NCI-H774 (cell line): ENCODE measurements at places on chromosomes 2 and 18.

DNA sequence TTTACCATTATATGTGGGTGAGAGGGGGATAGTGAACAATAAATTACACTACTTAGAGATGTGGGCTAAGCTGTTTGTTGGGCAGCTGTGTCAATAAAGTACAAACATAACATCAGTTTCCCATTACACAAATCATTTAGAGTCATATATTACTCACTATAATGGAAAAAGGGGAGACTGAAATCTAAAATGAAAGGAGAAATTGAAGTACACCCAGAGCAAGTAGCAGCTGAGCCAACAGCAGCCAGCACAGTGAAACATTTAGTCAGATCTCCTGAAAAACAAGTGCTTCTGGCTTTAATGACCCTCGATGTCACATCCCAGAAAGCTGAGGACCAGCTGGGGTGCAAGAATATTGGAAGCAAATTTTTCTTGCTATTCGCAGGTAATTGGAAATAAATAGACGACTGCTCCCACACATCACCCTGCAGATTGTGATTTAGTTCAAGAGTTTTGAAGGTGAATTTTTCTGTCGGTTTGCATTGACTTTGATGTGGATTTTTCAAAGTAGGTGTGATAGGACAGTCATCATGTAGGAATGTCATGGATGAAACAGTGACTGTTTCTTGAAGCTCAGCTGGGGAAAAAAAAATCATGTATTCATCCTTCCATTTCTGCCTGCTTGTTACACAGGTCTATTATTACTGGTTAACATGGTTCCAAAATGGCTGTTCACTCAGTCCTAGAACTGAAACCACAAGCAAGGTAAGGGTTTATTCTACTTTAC, 1607.3 kb upstream of the CELF4 start:
- DNase-seq: peak; percentile 88

- no peak for DNase-seq
Measured at GRCh38 chr2:111632661-111633060, 251.3 kb downstream of the ANAPC1 start.

DNA sequence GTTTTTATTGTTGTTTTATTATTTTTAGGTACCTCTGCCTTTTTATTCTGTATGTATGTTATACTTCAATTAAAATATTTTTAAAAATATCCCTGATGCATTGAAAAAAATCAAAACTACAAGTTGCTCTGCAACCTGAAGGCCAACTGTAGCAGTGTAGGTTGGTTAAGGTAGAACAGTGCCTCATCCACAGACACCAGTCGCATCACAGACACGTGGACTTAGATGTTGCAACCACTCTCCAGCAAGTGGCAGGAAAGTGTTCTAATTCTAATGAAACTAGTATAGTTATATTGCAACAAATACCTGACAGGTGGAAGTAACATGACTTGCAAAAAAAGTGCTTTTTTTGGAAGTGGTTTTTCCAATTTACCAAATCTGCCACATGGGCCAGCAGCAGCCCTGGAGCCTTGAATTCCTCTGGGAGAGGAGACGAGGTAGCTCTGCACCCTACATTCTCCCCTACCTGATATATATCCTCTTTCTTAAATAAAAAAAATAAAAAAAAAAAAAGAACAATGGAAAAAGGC, 28.4 kb upstream of the SLC3A1 start:
- no peak for DNase-seq

- DNase-seq: no peak
Measured at GRCh38 chr2:61255580-61256437, 93.8 kb downstream of the C2orf74 start.

GRCh38 chr2:12515871-12516270, 200.9 kb upstream of the TRIB2 start:
- DNase-seq: no peak

GRCh38 chr2:164719996-164720941, 99.0 kb upstream of the GRB14 start:
- no peak for DNase-seq

DNA sequence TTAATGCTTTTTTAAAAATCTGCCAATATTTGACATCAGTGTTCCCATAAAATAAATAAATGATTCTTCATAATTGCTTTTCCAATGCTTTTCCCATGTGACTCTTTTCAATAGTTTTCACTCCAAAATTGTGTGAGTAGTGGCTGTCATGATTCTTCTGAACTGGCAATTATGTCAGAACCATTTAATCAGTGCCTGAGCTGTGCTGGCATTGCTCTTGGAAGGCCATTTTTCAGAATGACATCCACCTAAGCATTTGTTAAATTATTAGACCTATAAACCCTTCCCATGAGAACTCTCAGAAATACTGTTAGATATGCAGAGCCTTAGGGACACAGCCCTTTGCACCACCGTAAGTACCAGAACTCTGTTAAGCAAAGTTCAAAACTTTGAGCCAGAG, 334.9 kb upstream of the RAB12 start:
- DNase-seq: no peak

- peak; percentile 81 for DNase-seq
Measured at GRCh38 chr2:173210270-173211196, 134.9 kb downstream of the MAP3K20 start.

GRCh38 chr2:171979103-171979502, 20.6 kb upstream of the METAP1D start:
- no peak for DNase-seq

GRCh38 chr2:209351636-209352035, 72.2 kb upstream of the MAP2 start:
- no peak for DNase-seq

DNA sequence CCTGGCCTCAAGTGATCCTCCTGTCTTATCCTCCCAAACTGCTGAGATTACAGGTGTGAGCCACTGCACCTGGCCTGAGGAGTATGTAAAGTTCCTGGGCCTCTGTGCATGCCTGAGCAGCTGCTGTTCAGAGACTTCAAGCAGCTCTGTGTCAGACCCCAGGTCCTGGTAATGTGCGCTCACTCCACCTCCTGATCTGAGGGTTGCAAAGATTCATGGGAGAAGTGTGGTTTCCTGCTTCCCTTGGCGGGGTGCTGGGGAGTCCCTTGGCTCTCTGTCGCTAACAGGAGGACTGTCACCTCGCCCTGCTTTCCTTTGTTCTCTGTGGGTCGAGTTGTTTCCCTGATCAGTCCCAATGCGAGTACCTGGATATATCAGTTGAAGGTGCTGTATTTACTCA, 8.6 kb upstream of the IL36A start:
- DNase-seq: no peak

GRCh38 chr2:12448846-12449505, 267.8 kb upstream of the TRIB2 start:
- no peak for DNase-seq

- no peak for DNase-seq
Measured at GRCh38 chr2:231318436-231318835, 77.1 kb upstream of the B3GNT7 start.
